EH (cell line): ENCODE measurements at places on chromosomes 4 and X.

DNA sequence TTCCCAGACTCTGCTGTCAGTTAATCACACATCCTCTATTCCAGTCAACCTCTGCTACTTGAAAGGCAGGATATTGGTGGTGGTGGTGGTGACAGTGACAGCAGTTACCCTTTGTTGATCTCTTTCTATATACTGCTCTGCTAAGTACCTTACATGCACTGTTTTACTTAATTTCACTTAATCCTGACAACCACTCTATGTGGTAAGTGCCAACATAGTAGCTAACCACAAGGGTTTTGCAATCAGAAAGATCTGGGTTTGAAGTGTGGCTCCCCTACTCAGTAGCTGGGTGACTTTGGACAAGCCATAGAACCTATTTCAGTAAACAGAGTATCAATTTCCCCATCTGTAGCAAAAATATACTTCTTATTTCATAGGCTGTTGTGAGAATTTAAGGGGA, 24.2 kb upstream of the F9 start:
- DNase-seq, result no peak

DNA sequence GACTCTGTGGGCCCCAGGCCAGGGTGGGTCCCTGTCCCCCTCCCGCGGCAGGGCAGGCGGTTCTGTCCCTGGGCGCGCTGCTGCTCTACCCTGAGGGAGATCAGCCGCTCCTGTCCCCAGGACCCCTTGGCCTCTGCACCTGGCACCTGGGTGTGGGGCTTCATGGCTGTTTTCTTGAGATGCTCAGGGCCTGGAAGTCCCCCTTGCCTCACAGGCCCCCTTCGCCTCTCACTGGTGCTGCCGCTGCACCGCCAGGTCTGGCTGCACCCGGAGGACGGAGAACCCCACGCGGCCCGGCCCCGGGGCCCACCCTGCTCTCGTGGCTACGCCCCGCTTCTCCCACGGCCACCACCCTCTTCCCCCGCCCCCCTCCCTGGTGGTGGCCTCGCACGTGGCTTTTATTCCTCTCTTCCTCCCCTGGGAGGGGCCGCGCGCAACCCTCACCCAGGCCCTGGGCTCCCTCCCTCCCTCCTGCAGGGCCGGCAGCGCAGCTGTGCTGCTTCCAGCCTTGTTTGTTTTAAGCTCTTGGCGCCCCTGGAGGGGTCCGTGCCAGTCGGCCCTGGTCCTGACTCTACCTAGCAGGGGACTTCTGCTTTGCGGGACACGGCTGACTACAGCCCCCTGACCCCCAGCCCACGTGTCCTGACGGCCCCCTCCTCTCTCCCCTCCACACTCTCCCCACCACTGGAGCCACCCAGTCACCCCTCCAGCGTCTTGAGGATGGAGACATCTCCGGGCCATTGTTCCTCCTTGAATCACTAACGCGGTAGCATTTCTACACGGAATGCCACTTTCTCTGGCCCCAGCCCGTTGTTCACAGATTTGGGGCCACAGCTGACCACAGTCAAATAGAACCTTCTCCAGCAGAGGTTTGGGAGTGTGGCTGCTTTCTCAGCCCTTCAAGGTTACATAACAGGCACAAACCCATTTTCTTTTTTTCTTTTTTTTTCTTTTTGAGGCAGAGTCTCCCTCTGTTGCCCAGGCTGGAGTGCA, 20.6 kb upstream of the CLDN24 start:
- DNase-seq, result no peak

GRCh38 chrX:145881175-145881995, 63.8 kb downstream of the SLITRK2 start:
- no peak for DNase-seq

DNA sequence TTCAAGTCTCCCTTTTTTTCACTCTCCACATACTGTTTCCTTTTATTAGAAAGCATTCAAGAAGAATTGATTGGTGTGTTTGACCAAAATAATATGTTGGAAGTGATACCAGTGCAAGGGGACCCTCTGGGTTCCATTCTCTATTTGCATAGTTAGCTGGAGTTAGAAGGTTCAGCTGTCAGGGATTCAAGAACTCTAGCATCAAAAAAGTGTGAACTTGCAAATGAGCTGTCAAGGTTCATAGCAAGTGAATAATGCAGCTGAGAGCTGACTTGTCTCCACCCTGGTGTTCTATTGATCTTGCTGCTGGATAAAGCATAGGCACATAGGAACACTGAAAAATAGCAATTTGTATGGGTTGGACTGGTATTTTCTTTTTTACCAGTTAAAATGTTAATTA, 73.2 kb downstream of the SORBS2 start:
- no peak for DNase-seq

GRCh38 chrX:23964191-23964590, 56.4 kb downstream of the CXorf58 start:
- no peak for DNase-seq

DNA sequence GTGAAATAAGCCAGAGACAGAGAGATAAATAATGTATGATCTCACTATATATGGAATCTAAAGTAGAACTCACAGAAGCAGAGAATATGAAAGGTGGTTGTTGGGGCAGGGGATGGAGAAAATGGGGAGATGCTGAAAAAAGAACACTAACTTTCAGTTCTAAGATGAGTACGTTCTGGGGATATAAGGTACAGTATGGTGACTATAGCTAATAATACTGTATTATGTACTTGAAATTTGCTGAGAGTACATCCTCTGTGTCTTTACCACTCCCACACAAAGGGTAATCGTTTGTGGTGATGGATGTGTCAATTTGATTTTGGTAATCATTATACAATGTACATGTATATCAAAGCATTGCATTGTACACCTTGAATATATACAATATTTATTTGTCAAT, 6.6 kb downstream of the FBXL5 start:
- DNase-seq, result no peak

- DNase-seq, result no peak
Observed at GRCh38 chr4:6910960-6911874, 1.6 kb downstream of the TBC1D14 start.

DNA sequence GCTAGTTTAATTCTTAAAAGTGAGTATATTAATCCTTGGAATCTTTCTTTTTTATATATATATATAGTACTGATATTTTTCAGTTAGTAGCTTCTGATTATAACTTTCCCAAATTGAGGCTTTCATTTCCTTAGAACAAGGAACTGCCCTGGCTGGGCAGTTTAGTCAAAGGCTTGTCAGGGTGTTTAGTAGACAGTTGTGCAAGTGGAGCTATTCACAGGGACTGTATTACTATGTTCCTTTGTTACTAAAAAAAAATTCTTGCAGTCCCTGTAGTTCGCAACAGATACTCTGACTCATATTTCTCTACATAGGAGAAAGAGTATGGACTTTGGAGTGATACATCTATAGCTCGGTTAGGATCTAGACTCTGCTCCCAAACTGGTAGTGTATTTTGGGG, 20.8 kb downstream of the USO1 start:
- DNase-seq, result peak; percentile 64

GRCh38 chr4:14532436-14532835, 469.8 kb upstream of the CPEB2 start:
- no peak for DNase-seq

- no peak for DNase-seq
Observed at GRCh38 chrX:119942173-119942819, 1.3 kb downstream of the NKAP start.

DNA sequence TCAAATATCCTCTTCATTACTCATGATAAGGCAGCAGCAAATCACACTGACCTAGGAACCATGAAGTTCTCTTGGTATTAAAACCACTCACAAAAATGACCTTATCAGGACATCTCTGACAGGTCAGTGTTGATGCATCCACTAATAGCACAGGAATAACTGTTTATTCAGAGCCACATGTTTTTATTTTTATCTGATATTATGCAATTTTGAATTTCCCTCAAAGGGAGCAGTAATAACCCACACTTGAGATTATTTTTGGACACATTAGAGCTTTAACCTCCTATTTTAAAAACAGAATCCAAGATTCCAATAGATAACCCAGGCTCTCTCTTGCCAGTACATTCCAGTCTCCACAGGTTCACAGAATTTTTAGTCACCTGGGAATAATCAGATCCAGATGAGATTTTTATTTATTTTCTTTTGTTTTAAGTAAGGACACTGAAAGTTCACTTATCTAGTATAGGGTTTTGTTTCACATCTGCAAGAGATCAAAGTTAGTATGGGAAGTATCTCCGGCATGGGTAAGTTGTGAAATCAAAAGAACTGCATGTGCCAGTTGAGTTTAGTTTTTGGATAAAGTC, 36.3 kb upstream of the MYOZ2 start:
- DNase-seq, result peak; percentile 94

- peak; percentile 70 for DNase-seq
Observed at GRCh38 chr4:142331132-142331531, 515.0 kb downstream of the INPP4B start.

DNA sequence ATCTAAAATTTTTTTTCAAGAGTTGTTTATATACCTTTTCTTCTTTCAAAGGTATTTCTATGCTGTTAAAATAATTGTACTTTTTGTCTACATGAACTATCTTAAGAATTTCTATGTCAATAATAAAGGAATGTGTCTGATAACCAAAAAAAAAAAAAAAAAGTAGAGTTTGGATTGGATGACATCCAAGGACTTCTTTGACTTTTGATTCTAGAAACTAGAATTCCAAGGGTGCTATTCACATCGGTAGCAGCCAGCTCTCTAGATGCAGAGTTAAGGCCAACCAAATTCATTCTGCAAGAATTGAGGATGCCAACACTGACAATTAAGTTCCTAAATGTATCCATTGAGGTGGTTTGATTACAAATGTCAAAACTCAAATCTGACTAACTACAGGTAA, 42.0 kb upstream of the PRKG2 start:
- peak; percentile 69 for DNase-seq

DNA sequence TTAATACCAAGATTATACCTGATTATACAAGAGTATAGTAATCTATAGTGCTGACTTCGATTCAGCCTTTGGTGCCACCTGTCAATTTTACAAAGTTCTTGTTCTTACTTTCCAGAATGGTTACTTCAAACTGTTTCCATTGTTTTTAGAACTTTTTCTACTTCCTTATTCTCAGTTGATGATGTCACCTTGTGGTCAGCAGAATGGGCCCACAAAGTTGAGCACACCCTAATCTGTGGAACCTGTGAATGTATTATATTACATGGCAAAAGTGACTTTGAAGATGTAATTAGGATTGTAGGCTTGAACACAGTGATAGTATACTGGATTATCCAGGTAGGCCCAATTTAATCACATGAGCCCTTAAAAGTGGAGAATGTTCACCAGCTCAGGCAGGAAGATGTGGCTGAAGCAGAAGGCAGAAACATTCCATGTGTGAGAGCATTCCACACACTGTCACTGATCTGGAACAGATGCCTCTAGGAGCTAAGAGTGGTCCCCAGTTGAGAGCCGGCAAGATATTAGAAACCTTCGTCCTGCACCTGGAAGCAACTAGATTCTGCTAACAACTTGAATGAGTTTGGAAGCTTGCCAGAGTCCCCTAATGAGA, 6.3 kb upstream of the SGMS2 start:
- peak; percentile 32 for DNase-seq

- no peak for DNase-seq
Observed at GRCh38 chr4:175440786-175441185, 371.3 kb downstream of the GPM6A start.

DNA sequence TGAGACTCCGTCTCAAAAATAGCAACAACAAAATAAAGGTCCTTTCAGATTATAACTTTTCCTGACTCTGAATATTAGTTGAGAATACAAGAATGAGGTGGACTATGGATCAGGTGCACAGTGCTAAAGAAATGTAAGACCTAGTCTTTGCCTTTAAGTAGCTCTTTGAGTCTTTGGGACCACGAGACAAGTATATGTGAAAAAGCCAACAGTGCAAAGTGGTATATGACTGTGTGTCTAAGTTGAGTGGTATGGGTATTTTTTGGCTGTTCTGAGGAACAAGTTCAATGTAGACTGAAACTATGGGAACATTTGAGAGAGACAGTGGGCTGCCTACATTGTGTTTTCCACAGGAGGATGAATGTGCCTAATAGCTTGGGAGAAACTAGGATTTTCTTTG, 2.8 kb downstream of the GAB1 start:
- DNase-seq, result no peak

DNA sequence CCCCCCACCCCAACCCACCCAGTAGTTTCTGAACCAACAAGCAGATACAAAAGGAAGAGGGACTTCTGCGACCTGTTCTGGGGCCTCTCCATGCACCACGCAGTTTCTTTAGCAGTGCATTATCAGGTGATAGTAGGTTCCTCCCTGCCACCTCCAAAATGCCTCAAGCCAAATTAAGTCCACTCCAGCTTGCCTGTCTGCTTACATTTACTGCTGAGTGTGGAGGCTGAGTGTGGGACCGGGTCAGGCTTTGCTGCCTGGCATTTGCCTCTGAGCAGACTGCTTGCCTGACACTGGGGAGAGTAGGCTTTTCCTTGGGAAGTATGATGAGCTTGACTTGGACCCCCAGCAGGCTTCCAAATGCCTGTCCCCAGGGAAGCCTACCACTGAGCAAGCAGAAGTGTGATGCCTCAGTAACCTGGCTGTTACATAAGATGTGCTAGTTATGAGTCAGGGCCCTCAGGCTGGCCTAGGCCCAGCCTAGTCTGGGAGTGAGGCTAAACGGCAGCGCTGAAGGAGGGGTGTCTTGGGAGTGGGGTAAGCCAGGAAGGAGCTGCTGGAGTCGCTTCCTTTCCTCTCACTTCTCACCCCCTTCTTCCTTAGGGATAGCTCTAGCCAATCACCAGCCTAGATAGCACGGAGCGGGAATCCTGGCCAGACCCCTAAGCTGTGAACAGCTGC, 9.0 kb downstream of the TSC22D3 start:
- DNase-seq, result peak; percentile 61

GRCh38 chr4:128782076-128782715, 27.3 kb upstream of the JADE1 start:
- DNase-seq, result peak; percentile 63

DNA sequence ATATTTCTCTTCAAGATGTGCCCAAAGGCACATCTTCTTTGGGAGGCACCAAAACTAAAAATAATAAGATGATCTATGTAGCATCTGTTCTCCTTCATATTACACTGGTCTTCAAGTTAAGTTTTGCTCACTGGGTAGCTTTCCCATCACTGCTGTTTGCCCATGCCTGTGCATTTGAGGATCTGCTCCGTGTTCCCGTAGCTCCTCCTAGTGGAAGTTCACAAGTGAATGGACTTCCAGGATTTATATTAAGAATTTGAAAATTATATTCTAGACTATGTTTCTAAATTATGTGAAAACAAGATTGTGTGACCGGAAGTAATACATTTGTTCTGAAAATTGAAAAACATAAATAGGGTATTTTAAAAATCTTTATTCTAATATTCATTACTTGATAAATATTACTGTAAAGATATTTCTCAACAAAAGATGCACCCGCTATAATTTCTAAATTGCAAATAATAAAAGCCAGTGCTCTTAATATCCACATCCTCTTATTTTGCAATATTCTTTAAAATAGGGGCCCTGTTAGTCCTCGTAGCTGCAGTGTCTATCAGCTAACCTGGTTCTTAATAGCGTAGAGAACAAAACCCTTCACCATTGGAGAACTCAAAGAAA, 147.7 kb downstream of the RBM46 start:
- DNase-seq, result peak; percentile 13

DNA sequence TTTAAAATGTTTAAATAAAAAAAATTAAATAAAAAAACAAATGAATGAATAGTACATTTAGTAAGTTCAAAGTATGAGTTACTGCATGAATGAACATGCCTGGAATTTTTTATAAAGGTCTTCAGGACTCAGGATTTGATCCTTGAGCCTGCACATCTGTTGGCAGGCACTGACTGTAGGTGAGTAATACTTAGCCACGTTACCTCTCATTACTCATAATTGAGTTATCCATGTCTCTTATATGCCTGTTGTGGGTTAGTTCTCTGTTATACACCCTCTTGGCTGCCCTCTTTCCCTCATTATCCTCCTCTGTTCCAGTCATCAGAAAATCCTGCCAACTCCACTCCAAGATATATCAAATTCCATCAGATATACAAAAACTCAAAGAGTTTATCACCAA, 276.0 kb downstream of the FBXW7 start:
- DNase-seq, result peak; percentile 57
